ENCODE measurements at places on chromosomes 3 and 15. TPM values are rescaled to one million over a fixed set of nuclear protein-coding genes. Genes with fewer than 3 reads are reported as not detected.
A peak's percentile ranks its signal among the peaks of the same experiment; 100 is the strongest.

DNA sequence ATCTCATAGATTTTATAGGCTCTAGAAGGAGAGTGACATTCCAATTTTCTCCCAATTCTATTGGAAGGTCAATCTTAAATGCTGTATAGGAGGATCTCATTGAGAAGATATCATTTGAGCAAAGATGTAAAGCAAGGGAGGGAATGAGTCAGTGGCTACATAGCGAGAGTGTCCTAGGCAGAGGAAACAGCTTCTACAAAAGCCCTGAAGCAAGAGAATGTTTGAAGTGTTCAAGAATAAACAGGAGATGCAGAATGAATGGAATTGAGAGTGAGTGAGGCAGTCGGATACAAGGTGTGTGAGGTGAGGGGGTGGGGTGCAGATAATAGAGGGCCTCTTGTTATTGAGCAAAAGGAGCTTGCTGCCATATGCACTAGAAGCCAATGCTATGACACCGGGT, 545.9 kb downstream of the IGSF11 start:
- H3K4me3 ChIP-seq = no peak overlapping the region
- no peaks in the 10 kb centered on the region for H3K4me1 ChIP-seq
- no peaks in the 10 kb centered on the region for H3K36me3 ChIP-seq
- no peak overlapping the region for H3K27ac ChIP-seq
- no peak for DNase-seq

- H3K4me1 ChIP-seq = no peaks in the 10 kb centered on the region
- no peaks in the 10 kb centered on the region for H3K27me3 ChIP-seq
- H3K4me3 ChIP-seq = no peak overlapping the region
- no peak overlapping the region for H3K27ac ChIP-seq
- no peak for DNase-seq
- no peaks in the 10 kb centered on the region for H3K36me3 ChIP-seq
Observed at GRCh38 chr3:145721815-145722214, 439.2 kb downstream of the PLOD2 start.

GRCh38 chr3:36911990-36912804, 32.7 kb downstream of the TRANK1 start:
- H3K4me1 ChIP-seq = no peaks in the 10 kb centered on the region
- H3K36me3 ChIP-seq = no peaks in the 10 kb centered on the region
- no peak overlapping the region for H3K4me3 ChIP-seq
- no peaks in the 10 kb centered on the region for H3K27me3 ChIP-seq
- DNase-seq = no peak
- H3K27ac ChIP-seq = no peak overlapping the region

DNA sequence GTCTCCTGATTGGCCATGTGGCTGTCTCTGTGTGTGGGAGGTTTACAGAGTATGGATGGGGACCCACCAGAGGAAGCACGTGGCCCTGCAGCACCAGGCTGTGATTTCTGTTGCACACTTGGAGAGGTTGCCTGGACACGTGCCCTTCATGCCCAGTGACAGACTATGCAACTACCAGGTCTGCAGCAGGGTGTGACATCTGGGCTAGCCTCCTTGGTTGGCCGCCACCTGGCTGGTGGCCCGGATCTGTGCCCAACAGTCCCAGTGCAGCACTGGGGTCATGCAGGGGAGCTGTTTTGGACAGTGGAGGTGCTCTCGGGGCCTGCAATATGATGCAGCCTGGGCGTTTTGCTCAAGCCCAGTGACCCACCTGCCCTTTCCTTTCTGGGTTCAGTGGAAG, 212.5 kb downstream of the UBE3A start:
- H3K4me1 ChIP-seq = no peaks in the 10 kb centered on the region
- no peaks in the 10 kb centered on the region for H3K27me3 ChIP-seq
- no peak overlapping the region for H3K27ac ChIP-seq
- no peak for DNase-seq

- no peak overlapping the region for H3K27ac ChIP-seq
- no peak overlapping the region for H3K4me3 ChIP-seq
- H3K4me1 ChIP-seq = no peaks in the 10 kb centered on the region
- H3K27me3 ChIP-seq = no peaks in the 10 kb centered on the region
- no peak for DNase-seq
Observed at GRCh38 chr3:66858656-66859381, 139.3 kb upstream of the KBTBD8 start.

DNA sequence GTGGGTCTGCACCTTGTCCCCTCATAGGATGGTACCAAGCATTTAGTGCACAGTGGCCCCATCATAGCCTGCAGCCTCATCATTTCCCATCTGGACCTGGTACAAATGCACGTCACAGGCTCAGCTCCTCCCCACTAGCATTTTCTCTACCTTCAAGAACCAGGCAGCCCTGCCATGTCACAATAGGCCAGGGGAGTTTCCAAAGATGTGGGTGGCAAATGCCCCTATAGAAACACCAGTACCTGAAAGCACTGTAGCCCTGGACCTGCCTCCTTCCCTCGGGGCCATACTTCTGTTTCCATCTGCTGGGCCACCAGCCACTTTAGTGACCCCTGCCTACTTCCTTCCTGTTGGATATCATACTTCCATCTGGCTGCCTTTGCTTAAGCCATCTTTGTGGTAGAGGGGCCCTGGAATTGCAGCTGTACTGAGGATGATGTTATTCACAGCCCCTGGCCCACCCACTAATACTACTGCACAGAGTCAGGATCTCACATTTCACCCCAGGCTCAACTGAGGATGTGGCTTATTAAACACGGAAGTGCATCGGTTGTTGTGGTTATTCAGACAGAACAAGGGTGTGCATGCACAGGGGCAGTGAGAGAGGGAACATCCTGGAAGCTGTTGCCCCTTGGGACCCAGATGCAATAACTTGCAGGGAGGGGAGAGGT, 3.8 kb downstream of the TCTA start:
- H3K27me3 ChIP-seq = no peaks in the 10 kb centered on the region
- H3K27ac ChIP-seq = no peak overlapping the region
- H3K4me1 ChIP-seq = peaks cover 8% of the 10 kb centered on the region
- peaks cover 5% of the 10 kb centered on the region for H3K36me3 ChIP-seq

DNA sequence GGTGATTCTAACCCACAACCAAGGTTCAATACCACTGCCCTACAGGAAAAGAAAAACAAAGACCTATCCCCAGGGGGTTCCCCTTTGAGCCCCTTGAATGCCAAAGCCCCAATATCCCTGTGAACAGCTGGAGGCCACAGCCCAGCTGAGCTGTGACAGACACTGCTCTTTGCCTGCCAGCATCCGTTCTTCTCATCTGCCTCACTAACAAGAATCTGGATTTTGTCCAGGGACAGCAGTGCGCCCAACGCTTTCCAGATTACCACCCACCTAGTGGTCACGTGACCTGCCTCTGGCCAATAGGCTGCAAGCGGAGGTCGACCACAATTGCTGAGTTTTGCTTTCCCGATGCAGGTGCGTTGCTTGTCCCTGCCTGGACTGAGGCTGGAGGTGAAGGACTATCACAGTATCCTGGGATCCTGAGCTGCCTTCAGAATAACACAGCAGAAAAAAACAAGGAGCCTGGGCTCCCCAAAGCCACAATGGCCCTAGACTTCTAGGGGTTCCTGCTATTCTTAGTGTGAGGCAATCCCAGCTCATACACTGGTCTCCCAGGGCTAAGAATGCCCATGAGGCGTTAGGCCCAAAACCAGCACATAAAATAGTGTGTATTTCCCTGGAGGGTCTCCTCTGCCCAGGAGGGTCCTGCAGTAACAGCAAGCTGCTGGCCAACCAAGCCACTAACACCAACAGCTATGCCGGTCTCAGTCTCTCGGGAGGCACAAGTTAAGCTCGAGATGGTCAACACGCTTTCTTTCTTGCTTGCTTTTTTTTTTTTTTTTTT, 13.8 kb downstream of the BDH1 start:
- H3K27ac ChIP-seq = no peak overlapping the region
- H3K27me3 ChIP-seq = 0 out of 2 replicates have a peak, but pooled peaks cover 3% of the 10 kb centered on the region
- no peaks in the 10 kb centered on the region for H3K36me3 ChIP-seq
- no peak overlapping the region for H3K4me3 ChIP-seq
- DNase-seq = no peak

GRCh38 chr3:45644063-45644790, 45.0 kb upstream of the SACM1L start:
- peaks cover 68% of the 10 kb centered on the region for H3K4me1 ChIP-seq
- no peak for DNase-seq
- no peak overlapping the region for H3K4me3 ChIP-seq
- H3K27ac ChIP-seq = peak overlapping the region; percentile 90

- H3K4me1 ChIP-seq = no peaks in the 10 kb centered on the region
- H3K27me3 ChIP-seq = no peaks in the 10 kb centered on the region
- H3K36me3 ChIP-seq = no peaks in the 10 kb centered on the region
- no peak for DNase-seq
- no peak overlapping the region for H3K4me3 ChIP-seq
Observed at GRCh38 chr3:188863999-188864406, 307.8 kb upstream of the TPRG1 start.

DNA sequence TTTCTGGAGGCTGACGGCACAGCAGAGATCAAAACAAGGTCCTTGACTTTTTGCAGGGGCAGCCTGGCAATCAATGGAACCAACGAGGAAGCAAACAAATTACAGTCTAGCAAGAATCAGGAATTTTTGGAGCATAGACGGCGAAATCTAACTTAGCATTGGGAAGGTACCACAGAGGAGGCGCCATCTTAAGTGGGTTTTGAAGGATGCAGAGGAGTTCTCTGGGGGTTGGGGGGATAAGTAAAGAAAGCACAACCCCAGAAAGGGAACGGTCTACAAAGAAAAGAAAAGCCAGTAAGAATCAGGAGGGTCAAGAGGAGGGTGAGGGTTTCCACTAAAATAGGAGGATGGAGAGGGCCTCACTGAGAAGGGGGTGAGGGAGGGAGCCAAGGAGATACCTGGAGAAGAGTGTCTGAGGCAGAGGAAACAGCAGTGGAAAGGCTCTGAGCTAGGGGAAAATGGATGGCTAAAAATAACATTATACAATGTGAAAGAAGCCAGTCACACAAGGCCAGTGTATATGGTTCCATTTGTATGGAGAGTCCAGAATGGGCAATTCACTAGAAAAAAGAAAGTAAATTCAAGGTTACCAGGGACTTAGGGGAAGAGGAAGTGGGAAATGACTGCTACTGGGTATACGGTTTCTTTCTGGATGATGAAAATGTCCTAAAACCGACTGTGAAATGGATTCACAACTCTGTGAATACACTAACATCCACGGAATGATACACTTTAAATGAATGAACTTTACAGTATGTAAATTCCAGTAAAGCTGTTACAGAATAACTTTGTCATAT, 25.2 kb upstream of the IQSEC1 start:
- no peaks in the 10 kb centered on the region for H3K27me3 ChIP-seq
- H3K4me1 ChIP-seq = no peaks in the 10 kb centered on the region
- no peak overlapping the region for H3K4me3 ChIP-seq
- DNase-seq = no peak

GRCh38 chr15:96330064-96330449, 443 bp upstream of the NR2F2 start:
- H3K4me1 ChIP-seq = peaks cover 37% of the 10 kb centered on the region
- no peak for DNase-seq

The CEP97 gene
- 17.4 TPM for total RNA-seq

The XIRP1 gene
- not detected for total RNA-seq

Data from Panc1 (cell line).